ENCODE measurements at places on chromosomes 2 and 18. TPM values are rescaled to one million over a fixed set of nuclear protein-coding genes. Genes with fewer than 3 reads are reported as not detected.

GRCh38 chr2:18123211-18123570 lies 244.7 kb downstream of the KCNS3 start:
- no peak for DNase-seq

DNA sequence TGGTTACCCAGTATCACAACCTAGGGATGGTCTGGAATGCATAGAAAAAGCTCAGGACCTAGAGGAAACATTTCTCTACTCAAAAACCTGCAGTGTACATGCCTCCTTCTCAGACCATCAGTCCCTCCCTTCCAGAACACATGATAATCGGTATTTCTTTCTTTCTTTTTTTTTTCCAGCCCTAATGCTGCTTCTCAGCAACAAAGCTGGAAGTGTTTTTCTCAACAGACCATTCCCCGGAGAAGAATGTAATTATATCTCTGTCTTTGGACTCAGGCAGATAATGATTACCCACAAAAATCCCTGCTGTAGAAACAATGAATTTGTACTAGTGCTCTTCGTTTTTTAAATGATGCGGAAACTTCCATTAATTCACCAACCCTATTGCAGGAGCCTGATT lies 44.1 kb upstream of the NDUFV2 start:
- DNase-seq, result no peak

DNA sequence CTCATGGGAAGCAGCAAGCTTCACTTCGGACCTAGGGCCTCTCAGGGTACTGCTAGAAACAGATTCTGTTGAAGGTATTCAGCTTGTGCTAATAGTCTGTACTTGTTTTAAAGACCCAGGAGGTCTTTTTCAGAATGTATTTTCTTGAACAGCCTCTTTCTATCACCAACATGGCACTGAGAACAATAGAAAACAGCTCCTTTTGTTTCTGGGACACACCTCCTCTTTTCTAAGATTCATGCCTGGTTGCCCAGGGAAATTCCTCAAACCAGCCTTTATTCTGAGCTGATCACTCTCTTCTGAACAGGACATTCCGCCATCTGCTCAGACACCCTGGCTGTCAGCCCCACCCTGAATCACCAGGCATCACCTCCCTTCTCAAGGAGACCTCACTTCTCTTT lies 389.6 kb downstream of the TGIF1 start:
- no peak for DNase-seq

DNA sequence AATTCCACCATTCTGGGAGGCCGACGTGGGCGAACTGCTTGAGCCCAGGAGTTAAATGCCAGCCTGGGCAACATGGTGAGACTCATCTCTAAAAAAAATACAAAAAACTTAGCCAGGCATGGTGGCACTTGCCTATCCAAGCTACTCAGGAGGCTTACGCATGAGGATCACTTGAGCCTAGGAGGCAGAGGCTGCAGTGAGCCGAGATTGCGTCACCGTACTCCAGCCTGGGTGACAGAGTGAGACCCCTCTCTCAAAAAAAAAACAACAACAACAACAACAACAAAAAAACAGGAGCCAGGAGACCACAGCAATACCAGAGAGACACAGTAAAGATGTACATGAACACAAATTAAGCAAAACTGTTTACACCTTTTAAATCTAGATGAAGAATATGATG lies 52.9 kb downstream of the TLK1 start:
- DNase-seq, result no peak

LIMS2 gene
- 5.6 TPM for polyA plus RNA-seq

- no peak for DNase-seq
Measured at GRCh38 chr2:160731415-160731814, 237.8 kb upstream of the RBMS1 start.

DNA sequence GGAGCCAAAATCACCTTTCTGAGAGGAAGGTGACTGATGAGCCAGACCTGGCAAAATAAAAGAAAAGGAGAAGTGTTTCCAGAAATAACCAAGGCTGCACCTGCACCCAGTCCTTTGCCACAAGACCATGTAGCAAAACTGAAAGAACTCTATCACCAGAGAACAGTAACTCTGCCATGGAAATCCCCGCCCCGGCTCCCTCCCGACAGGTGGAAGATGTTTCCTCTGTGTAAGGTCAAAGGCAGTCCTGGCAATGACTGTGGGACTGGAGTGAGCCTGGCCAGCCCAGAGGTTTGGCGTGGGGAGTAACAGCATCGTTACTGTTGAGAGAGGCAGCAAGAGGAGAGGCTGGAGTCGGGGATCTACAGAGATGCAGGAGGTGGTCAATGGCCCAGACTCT lies 42.3 kb downstream of the SPRED2 start:
- no peak for DNase-seq

DNA sequence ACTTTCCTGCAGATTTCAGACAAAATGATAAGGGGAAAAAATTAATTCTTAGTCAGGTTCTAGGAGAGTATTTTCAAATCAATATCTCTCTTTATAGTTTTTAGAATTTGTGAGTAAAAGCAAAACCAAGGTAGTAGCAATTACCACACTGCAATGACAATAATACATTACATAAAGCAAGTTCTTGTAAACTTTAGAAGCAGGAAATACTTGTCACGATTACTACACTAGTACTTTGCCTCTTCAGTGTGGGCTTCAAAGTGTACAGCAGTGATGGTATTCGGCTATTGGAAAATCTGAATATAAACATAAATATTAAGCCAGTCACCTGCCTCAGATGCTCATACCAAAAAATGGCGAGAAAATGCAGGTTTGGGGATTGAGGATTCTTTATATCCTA lies 81.0 kb downstream of the ALPK2 start:
- no peak for DNase-seq
